Tibial nerve (tissue), 4 donors: ENCODE measurements at places on chromosomes 5 and 9. TPM values are rescaled to one million over a fixed set of nuclear protein-coding genes. Genes with fewer than 3 reads are reported as not detected.
A peak's percentile ranks its signal among the peaks of the same experiment; 100 is the strongest.

Gene ANKRD31
- 0.39 TPM for total RNA-seq

Gene PCDHGB6
- 11.1 TPM for total RNA-seq

Gene MARCHF3
- 4.8 TPM for total RNA-seq

DNA sequence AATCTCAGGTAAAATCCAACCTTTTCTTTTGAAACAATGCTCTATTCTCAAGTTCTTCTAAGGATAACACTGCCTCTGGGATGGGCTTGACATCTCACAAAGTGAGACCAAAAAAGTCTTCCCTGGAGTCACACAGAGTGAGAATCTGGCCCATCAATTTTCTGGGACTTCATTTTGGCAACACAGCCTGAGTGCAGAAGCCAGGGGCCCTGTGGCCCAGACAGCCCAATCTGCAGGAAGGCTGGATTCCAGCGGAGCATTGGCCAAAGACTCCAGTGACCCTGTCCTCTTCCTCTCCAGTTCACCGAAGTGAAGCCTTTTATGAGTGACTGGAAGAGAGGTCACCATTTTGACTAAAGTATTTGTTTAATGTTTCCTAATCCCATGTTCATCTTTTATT, 105.1 kb downstream of the PLK2 start:
- DNase-seq = no peak
- H3K36me3 ChIP-seq = no peaks in the 10 kb centered on the region
- no peaks in the 10 kb centered on the region for H3K4me1 ChIP-seq

DNA sequence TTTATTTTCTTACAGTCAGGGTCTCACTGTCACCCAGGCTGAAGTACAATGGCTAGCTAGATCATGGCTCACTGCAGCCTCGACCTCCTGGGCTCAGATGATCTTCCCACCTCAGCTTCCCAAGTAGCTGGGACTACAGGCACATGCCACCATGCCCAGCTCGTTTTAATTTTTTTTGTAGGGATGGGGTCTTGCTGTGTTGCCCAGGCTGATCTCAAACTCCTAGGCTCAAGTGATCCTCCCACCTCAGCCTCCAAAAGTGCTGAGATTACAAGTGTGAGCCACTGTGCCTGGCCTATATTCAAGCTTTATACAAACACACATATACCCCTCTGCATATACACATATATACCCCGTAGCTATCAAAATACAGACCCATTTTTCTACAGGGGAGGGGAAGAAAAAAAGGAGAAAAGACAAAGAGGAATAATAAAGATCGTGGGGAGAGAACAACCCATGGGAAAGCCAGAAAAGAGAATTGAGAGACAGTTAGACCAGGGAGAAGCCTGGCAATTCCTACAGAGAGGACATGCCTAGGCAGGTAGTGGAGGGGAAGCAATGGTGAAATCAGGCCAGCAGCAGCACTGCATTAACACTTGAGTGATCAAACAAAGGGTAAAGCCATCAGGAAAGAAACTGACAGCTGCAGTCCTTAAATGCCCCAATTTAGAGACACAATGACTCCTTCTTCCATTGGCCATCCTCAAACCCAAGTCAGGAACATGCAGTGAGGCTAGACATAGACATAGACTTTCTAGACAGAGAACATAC, 102.7 kb downstream of the EFNA5 start:
- DNase-seq = no peak
- no peak overlapping the region for H3K27ac ChIP-seq
- H3K36me3 ChIP-seq = no peaks in the 10 kb centered on the region
- H3K4me3 ChIP-seq = no peak overlapping the region
- no peaks in the 10 kb centered on the region for H3K27me3 ChIP-seq
- no peaks in the 10 kb centered on the region for H3K4me1 ChIP-seq

DNA sequence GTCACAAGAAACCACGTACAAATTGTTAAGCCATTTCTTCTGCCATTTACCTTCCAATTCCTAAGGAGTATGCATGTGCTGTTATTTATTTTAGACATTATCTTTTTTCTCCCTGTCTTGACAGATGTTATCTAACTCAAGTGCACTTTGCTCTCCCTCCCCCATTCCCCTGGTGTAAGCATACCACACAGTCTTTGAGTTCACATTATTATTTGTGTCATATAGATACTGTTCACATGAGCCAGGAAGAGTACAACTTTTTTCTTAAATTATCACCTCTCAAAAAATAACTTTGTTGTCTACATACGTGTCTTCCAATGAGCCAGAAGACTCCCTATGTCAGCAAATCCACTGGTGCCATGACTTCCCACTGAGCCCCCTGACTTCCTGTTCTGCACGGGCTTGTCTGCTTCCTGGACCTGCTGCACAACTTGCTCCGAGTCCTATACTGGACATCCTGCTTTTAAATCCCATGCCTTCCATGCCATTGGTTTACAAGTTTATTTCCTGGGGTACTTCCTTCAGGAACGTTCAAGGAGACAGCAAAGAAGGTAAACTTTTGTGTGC, 19.9 kb upstream of the FAM120A start:
- H3K4me1 ChIP-seq = no peaks in the 10 kb centered on the region
- H3K36me3 ChIP-seq = no peaks in the 10 kb centered on the region
- no peak overlapping the region for H3K27ac ChIP-seq
- H3K27me3 ChIP-seq = no peaks in the 10 kb centered on the region
- no peak for DNase-seq

DNA sequence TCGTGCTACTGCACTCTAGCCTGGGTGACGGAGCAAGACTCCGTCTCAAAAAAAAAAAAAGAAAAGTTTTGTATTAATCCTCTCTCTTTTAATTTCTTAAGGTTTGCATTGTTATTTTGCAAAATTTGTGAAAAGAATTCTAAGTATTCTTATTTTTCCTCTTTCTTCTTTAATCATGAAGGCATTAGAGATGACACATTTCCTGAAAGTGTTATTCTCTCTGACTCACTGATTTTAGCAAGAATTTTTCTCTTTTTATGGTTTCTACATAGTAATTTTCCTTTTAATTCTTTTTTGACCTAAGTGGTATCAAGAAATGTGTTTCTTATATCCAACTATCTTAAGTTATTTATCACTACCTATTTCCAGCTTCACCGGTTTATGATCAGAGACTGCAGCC, 78.0 kb downstream of the NSUN2 start:
- no peaks in the 10 kb centered on the region for H3K27me3 ChIP-seq
- H3K36me3 ChIP-seq = no peaks in the 10 kb centered on the region
- DNase-seq = no peak
- H3K27ac ChIP-seq = no peak overlapping the region
- no peaks in the 10 kb centered on the region for H3K4me1 ChIP-seq

DNA sequence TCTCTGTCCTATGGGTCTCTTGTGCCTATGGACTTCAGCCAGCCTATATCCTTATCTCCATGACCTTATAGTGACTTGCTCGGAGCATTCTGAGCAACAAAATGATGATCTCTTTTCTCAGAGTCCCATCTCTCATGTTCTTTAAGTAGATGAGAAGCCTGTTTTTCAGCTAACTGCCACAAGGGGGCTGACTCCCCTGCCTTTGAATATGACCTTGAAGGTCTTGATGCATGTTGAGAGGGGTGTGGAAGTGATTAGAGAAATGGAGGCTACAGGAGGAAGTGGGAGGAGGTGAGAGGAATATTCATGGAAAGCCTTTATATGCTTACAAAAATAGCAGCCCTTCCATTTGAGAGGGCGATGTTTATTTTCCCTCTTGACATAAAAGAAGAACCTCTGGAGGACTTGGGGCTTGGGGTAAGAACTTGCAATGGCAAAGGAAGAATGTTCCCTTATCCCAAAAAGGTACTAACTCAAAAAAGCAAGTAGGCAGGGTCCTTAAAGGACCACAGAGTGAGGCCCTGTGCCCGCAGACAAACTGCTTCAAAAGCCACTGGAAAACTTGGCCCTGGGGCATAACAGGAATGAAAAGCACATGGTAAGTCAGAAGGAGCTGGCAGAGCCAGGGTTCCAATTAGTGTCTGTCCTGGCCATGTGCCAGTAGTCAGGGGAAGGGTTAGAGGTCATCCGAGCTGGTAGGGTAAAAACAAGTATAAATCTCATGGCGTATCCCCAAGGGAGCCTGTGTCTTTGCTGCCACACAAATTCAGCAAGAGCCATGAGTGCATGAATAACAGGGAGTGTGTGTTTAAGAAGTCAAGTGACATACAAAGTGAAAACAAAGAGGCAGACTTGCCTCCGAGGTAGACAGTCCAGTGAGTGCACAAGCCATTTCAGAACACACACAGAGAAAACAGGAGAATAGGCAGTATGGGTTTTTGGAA, 39.1 kb downstream of the FGD3 start:
- H3K4me3 ChIP-seq = no peak overlapping the region
- no peaks in the 10 kb centered on the region for H3K4me1 ChIP-seq
- no peaks in the 10 kb centered on the region for H3K27me3 ChIP-seq
- no peak overlapping the region for H3K27ac ChIP-seq
- H3K36me3 ChIP-seq = no peaks in the 10 kb centered on the region

DNA sequence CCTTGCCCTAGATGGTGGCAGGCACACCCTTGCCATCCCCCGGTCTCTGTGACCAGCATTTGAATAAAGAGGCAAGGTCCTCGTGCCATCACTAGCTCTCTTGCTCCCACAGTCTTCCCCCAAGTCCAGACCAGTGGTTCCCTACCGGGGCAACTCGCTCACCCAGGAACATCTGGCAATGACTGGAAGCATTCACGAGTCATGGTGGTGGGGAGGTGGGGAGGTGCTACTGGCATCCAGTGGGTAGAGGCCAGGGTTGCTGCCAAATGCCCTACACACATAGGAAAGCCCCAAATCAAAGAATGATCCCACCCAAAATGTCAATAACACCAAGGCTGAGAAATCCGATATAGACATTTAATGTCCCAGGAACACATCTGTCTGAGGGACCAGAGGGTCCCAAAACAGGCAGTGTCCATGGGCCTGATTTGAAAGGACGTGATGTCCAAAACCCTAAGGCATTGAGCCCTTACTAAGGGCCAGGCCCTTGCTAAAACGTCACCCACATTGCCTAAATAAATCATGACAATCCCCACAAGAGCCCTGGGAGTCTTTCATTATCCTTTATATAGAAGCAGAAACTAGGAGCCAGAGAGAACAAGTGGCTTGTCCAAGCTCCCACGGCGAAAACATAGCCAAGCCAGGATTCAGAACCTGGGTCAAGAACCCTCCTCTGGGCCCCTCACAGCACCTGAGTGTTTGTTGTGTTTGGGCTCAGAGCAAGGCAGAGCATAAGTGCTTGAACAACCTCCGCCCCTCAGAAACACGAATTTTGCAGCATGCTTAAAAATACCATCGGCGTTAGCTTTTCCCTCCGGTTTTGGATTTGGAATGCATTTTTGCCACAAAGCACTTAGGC, 119.3 kb upstream of the WWC1 start:
- peak overlapping the region; percentile 34 for H3K27ac ChIP-seq
- H3K27me3 ChIP-seq = no peaks in the 10 kb centered on the region
- no peak for DNase-seq
- H3K36me3 ChIP-seq = no peaks in the 10 kb centered on the region
- no peaks in the 10 kb centered on the region for H3K4me1 ChIP-seq
- H3K4me3 ChIP-seq = no peak overlapping the region
